ENCODE measurements at places on chromosomes 6 and 20.

GRCh38 chr6:13131935-13132661 lies 196.2 kb downstream of the TBC1D7 start:
- DNase-seq, result no peak

- no peak for DNase-seq
Measured at GRCh38 chr6:52106994-52107393, 19.6 kb upstream of the PKHD1 start.

DNA sequence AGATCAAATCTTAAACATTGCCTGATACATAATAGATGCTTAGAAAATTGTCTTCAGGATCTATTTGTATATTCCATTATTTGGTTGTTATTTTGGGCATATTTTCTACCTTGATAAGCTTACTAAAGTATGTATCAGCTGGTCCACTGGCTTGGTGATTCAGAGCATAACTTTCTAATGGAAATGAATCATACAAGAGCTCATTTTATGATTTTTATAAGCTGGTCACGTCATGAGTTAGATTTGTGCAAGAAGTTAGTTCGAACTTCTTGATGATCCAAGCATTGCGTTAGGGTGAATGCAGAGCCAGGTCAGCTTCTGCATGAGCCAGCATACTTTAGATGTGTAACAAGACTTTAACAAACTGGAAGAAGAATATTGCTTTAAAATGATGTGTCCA lies 144.5 kb upstream of the FLRT3 start:
- DNase-seq, result peak; percentile 21

- no peak for DNase-seq
Measured at GRCh38 chr6:2998998-2999617, 586 bp upstream of the NQO2 start.

DNA sequence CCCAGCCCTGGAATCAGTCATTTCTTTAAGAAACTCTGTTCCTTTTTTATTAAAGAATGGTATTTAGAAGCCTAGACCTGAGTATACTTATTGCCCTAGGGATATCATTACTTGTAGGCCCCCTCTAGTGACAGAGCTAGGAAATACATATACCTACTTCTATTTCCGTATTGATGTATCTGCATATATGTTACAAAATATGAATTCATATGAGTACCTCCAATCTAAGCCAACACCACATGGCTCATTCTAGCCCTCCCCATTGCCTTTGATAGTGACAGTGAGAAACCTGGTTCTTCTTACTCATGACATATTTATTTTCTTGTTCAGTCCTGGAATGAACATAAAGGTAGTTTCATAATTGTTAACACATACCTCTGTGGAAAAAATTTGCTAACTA lies 137.2 kb downstream of the FARS2 start:
- DNase-seq, result peak; percentile 27

DNA sequence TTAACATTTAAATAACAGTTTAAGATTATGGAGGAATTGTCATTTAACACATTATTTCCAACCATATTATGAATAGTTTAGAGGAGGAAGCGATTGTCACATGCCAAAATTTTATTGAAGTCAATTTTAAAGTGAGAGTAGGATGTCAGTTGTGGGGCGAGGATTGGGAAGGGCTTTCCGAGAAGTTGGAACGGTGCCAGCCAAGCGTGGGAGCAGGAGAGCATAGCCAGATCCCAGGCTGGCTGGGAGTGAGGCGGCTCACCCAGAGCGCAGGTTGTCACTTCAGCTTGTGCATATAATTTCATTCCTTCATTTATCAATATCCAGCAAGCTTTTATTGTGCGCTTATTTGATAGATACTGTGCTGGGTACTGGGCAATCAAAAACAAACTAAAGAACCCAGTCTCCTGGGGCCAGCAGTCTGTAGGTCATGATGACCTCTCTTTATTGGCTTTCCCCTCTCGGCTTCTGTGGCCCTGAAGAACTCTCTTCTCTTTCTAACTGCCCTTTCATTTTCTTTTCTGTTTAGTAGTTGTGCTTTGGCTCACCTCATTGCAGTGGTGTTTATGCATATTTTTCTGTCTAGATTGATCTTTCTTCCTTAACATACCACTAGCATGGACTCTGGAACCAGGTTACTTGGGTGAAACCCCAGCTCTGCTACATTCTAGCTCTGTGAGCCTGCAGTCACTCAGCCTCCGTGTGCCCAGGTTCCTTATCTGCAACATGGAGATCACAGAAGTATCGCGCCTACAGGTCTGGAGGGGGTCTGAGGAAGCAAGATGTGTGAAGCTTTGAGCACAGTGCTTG lies 6.4 kb downstream of the CEP43 start:
- no peak for DNase-seq

DNA sequence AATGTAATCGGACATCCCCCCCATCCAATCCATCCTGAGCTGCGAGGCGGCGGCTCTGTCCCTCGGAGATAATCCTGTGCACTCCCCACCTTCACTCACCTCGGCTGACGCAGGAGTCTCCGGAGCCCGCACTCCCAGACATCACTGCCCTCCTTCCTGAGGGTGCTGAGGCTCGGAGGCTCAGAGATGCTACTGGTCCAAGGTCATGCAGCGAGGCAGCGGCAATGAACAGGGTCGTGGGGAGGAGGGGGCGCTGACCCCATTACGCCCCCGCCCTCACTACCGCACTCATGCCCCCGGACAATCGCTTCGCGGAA lies 485 bp downstream of the ADISSP start:
- no peak for DNase-seq

GRCh38 chr6:166360243-166361076 lies 18.1 kb upstream of the SFT2D1 start:
- no peak for DNase-seq

DNA sequence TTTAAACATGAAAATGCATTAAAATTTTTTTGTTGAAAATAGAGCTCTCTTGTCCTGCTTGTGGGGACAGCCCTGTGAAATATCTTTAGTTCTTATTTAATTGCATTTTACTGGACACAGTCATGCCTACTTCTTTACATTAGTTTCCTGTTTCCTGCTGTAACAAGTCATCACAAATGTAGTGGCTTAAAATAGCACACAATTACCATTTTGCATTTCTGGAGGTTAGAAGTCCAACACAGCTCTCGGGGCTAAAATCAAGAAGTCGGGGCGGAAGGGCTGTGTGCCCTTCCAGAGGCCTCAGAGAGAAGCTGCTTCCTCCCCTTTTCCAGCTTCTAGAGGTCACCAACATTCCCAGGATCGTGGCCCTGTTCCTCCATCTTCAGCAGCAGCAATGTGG lies 29.4 kb downstream of the PNLDC1 start:
- DNase-seq, result peak; percentile 77

- DNase-seq, result no peak
Measured at GRCh38 chr20:11219192-11219591, 545.4 kb upstream of the JAG1 start.

DNA sequence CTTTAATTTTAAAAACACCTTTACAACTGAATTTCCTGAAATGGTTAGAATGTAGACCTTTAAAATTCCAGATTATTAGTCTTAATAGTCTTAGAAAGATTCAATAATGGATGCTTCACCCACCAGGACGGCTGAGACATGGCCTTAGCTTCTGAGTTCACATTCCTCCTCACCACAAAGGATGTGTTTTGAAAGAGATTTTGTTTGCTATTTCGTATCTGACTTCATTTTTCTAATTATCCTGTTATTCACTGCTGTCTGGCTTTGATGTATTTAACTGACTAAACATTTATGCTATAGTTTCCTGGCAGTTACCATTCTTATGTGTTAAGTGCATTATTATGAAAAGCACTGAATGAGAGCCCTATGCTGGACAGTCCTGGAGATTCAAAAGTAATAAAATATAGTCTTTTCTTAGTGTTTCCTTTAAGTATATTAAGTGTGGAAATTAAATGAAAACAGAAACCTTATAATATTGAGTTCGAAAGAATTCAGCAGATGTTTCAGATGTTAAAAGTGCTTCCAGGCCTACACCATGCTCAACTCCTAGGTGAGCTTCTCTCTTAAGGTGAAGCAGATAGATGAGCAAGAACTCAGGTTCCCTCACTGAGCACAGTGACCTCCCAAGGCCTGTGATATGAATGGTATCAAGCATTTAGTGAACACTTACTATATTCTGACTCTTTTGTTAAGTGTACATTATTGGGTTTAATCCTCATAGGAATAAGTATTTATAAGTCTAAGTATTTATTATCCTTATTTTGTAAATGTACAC lies 40.3 kb downstream of the MAP3K4 start:
- no peak for DNase-seq

- no peak for DNase-seq
Measured at GRCh38 chr6:156775717-156776116, 1.5 kb upstream of the ARID1B start.

DNA sequence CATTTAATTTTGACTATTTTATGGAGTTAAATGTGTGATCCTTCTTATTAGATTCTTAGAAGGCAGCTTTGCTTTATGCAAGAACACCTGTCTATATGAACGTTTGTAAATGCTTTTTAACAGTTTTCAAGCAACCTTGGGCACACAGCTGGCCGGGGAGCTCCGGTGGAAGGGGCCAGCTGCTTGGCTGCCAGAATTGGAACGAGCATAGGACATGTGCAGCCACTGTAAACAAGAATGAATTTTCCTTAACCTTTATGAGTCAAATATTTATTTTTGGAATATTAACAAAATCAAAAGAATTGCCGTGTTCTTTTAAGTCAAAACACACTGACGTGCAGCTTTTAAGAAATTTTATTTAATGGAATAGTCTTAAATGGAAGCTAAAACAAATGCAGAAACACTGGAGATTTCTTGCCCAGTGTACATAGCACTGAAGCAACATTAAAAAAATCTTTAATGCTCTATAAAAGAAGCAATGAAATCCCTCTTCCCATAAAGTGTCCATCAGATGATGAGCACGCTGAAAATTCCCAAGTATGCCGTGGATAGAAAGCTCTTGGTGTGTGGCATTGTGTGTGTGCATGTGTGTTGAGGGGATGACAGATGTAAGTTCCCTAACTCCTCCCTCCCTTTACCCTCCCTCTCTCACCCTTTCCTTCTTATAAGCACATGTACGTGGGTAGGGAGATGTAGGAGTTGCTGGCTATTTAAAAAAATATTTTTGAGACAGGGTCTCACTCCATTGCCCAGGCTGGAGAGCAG lies 208.9 kb upstream of the EXOC2 start:
- no peak for DNase-seq

DNA sequence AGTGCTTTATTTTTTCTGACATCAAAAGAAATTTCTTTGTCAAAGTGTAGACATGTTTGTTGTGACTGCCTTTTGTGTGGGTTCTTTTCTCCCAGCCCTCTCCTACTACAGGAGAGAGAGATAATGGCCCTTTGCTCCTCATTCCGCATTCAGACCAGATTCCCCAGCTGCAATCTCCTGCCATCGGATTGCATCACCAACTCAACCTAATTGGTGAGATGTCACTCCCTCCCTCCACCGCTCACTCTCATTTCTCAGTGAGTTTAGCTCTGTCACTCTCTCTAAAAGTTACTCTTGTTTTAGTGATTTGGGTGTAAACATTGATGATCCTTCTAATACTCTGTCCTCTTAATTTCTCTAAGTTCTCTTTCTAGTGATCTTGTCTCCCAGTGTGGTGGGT lies 22.7 kb downstream of the UTRN start:
- no peak for DNase-seq

GRCh38 chr6:20746024-20746423 lies 211.8 kb downstream of the CDKAL1 start:
- no peak for DNase-seq

GRCh38 chr6:146868671-146869209 lies 270.0 kb downstream of the ADGB start:
- no peak for DNase-seq

GRCh38 chr6:169188051-169188470 lies 65.6 kb downstream of the THBS2 start:
- no peak for DNase-seq

DNA sequence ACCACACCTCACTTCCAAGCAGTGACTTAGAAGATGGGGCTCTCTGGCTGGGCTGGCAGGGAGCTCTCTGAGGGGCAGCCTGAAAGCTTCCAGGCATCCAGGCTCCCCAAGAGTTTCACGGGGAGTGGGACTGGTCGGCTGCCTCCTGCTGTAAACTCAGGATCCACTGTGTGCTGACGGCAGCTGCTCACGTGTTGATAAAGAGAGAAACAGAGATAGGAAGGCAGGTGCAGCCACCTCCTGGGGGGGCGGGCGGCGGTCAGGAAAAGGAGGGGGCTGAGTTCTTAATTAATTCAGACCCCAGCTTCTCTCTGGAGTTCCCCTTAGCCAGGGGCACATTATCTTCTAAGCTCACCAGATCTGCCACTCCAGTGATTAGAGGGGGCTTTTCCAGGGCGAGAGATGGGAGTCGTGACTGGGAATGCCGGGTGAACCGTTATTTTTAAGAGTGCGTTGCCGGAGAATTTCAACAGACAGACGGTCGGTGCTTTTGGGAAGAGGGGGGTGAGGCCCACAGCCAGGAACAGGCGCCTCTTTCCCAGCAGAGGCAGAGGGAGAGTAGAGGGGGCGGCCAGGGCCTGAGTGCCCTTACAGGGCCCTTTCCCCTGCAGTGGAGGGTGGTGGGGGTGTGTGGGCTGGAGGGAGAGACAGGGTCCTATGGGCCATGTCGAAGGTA lies 70.9 kb downstream of the CD40 start:
- no peak for DNase-seq

DNA sequence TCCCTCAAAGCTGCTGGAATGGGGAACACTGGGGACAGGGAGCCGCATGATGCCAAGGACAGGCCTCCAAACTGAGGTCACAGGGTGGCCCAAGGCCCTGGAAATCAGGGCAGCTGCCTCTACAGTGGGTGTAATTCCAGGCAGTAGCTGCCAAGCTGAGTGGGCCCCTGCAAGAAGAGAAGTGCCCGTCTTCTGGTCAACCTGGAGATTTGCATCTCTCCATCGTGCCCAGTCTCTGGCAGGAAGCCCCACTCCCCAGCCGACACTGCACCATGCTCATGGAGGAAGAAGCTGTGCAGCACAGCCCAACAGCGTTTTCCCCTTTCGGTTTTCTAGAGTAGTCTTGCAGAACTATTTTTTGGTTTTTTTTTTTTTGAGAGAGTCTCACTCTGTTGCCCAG lies 2.2 kb upstream of the FAM209A start:
- DNase-seq, result no peak

DNA sequence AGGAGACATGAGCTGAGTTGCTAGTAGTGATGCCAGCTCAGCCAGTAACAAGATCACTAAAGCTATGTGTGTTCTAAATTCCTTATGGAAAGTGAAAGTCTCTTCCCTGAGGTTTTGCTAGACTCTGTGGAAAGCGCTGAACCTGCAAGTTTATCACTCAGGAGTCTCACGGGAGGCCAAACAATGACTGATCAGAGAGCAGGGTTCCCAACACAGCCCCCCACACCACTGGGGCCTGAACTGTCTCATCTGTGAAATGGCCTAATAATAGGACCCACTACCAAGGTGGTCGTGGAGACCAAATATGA lies 19.9 kb downstream of the ACSS1 start:
- DNase-seq, result no peak

DNA sequence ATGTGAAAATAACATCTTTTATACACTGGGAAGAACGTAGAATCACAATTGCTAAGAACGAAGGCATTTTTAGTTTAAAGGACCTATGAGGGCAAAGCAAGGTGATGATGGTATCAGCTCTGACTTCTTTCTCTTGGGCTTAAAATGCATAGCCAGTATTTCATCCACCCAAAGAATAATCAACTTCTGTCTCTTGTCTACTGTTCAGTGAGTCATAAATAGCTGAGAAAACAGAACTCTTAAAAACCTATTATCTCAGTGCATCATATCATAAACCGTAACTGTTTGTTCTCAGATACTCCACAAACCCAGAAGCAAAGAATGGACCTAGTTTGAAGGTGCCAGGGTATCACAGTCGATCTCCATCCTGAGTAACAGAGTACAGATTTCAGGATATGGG lies 5.2 kb downstream of the PHF10 start:
- no peak for DNase-seq

GRCh38 chr6:36754582-36755434 lies 57.2 kb downstream of the RAB44 start:
- no peak for DNase-seq
